NCI-H82 (cell line): ENCODE measurements at places on chromosomes 2 and 18.

GRCh38 chr2:239719791-239720360, 305.3 kb downstream of the NDUFA10 start:
- DNase-seq, result no peak

GRCh38 chr2:193693758-193694157, 1499.0 kb upstream of the TMEFF2 start:
- DNase-seq, result peak; percentile 8

DNA sequence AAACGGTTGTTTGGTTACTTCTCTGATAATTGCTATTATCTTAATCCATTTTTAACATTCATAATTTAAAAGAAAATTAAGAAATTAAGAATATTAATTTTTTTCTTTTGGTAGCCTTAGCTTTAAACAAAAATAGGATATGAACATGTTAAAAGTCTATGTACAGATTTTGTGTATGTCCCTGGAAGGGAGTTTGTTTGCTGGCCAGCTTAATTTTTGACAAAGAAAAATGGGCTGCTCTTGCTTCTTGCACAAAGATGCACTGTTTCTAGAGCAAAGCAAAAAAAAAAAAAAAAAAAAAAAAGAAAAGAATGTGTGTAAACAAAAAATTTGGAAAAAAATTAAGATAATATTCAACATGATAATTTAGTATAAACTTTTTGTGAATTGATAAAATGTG, 1.3 kb downstream of the RFTN2 start:
- no peak for DNase-seq

- DNase-seq, result no peak
These were observed 135.1 kb upstream of the ID2 start for GRCh38 chr2:8546612-8547283.

- DNase-seq, result no peak
These were observed 98.4 kb downstream of the PIEZO2 start for GRCh38 chr18:11050966-11051365.

DNA sequence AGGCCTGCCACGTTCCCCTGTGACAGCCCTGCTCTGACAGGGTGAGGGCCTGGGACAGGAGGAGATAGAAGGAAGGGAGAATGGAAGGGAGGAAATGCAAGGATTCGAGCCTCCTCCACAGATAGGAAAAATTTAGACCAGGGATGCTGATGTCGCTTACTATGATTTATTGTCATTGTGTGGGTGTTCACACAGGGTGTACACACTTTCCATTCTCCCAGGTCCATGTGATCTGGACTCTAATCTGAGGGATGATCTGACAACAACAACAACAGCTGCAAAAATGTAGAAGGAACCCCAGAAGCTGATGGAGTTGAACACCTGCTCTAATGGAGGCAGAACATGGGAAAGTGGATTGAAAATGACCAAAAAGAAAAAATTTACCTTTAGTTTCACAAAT, 231.7 kb upstream of the TNP1 start:
- DNase-seq, result peak; percentile 24

- no peak for DNase-seq
These were observed 199.3 kb downstream of the ZNF407 start for GRCh38 chr18:74796841-74797576.

DNA sequence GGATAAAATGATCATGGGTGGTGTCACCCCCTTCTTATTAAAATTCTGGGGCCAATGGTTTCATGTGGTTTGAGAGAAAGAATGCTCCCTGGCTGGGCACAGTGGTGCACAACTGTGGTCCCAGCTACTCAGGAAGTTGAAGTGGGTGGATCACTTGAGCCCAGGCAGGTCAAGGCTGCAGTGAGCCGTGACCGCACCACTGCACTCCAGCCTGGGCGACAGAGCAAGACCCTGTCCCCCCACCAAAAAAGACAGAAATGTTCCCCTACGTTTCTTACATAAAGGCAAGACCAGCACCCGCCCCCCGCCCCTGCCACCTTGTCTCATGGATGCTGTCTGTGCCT, 53.0 kb upstream of the ID2 start:
- no peak for DNase-seq

- DNase-seq, result peak; percentile 59
These were observed 246.1 kb downstream of the EXOC6B start for GRCh38 chr2:72579591-72580180.

GRCh38 chr2:30758191-30758651, 49.0 kb downstream of the CAPN13 start:
- DNase-seq, result no peak

- no peak for DNase-seq
These were observed 2.5 kb downstream of the NFU1 start for GRCh38 chr2:69434753-69435152.

DNA sequence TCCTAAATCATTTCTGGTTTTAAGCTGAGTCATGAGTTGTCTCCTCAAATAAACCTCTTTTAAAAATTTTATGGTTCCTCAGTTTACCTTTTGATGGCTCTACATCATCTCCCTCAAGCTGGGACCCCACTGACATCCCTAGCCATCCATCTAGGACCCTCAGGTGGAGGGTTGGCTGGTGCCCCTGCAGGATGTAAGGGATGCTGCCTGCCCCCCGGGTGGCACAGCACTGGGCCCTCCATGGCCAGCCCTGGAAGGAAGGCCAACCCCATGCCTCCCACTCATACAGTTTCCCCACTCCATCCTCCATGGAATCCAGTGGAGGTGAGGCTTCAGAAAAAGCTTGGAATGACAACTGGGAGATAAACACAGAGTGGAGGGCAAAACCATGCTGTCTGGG, 17.2 kb upstream of the GPC1 start:
- DNase-seq, result no peak

DNA sequence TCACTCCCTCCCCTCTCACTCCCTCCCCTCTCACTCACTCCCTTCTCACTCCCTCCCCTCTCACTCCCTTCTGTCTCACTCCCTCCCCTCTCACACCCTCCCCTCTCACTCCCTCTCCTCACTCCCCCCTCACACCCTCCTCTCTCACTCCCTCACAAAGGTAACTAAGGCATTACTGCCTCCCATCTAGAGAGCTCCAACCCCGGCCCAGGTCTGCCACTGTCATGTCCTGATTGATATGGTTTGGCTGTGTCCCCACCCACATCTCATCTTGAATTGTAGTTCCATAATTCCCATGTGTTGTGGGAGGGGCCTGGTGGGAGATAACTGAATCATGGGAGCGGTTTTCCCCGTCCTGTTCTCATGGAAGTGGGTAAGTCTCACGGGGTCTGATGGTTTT, 359.9 kb upstream of the MYT1L start:
- no peak for DNase-seq

- DNase-seq, result no peak
These were observed 23.0 kb downstream of the PTPN18 start for GRCh38 chr2:130378898-130379214.

GRCh38 chr2:72886505-72887031, 640 bp upstream of the SPR start:
- no peak for DNase-seq

DNA sequence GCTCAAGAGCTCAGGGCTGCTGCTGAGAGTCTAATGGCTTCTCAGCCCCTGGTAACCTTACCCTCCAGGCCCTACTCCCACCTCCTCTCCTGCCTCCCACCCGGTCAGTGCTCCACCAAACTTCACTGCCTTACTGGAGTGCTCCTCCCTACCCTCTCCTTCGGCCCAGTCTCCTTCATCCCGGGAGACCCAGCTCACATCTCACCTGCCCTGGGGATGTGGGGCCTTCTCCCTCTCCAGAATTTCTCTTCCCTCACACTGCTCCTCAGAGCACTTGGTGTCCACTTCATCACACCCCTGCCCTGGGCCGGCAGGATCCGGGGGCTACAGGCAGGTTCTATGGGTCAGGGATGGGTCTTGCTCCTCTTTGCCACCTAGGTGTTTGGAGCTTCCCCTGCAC, 21.6 kb downstream of the PTPN18 start:
- no peak for DNase-seq

GRCh38 chr2:20148923-20149702, 75.8 kb downstream of the SDC1 start:
- DNase-seq, result no peak

GRCh38 chr2:64929333-64929732, 59.9 kb upstream of the SLC1A4 start:
- DNase-seq, result no peak

DNA sequence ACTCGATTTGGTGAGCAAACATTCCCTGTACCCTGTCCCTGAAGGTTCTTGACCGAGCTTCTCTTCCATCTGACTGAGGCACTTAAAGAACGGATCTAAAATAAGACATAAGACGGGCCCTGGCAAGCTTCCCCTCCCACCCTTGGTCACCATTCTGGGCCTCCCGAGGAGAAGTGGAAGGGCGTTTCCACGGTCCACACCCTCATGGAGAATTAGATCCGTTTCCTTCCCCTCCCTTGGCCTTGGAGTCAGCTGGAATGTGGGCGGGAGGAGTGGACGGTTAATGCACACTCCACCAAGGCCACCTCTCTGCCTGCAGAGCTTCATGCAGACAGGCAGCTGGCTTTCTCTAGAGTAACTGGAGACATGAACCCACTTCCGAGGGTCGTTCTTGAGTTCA, 257.3 kb upstream of the APCDD1 start:
- DNase-seq, result no peak

- DNase-seq, result no peak
These were observed 86.8 kb upstream of the PXDN start for GRCh38 chr2:1830936-1831619.

- DNase-seq, result peak; percentile 80
These were observed 2.1 kb downstream of the GULP1 start for GRCh38 chr2:188293601-188294351.

DNA sequence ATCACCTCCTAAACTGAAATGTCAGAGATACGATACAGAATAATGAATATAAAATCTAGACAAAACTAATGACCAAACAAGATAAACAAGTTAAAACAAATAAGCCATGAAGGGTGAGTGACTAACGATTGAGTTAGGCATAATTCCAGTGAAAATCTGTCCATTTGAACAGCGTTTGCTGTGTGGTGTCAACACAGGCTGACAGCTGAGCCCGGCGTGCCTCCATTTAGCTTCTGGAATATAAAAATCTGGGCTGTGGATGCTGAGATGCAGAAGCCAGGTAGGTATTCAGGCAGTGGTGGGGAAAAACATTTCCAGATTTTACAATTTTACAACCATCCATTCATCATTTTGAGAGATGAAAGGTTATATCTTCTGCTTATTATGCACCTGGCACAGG, 2041.4 kb upstream of the CELF4 start:
- no peak for DNase-seq

DNA sequence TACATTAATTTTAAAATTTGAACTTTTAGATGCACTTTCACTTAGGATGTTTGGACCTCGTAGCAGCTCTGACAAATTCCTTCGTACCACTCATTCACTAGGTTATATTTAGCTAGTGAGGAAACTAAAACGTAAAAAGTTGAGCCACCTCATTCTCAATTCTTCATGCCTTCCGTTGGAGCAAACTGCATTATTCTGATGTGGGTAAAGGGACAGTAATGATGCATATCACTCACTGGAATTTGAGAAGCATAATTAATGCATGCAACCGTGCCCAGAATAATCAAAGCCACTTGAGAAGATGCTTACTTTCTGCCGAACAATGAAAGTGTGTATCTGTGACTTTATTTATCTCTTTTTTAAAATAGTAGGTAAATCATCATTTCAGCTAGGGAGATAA, 2.2 kb downstream of the CNOT9 start:
- DNase-seq, result no peak

DNA sequence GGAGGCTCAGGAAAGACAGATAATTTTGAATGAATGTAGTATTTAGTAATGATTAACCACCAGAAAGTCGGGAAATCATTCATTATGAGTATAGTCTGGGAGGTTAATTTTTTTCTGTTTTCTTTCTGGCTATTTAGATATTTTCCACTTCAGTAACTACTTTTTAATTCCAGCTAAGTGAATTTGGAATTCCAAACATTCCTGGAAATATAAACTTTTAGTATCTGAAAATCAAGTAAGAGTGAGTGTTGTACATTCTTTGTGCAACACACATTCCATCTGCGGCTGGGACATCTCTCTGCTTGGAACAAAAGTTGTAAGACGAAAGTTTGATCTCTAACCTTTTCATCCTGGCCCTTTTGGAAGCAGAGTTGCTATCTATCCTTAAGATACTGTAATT, 275.7 kb upstream of the SPRED2 start:
- no peak for DNase-seq

GRCh38 chr2:180735799-180736198, 244.6 kb upstream of the UBE2E3 start:
- DNase-seq, result no peak

- no peak for DNase-seq
These were observed 222.0 kb downstream of the KLHL29 start for GRCh38 chr2:23606968-23607367.

DNA sequence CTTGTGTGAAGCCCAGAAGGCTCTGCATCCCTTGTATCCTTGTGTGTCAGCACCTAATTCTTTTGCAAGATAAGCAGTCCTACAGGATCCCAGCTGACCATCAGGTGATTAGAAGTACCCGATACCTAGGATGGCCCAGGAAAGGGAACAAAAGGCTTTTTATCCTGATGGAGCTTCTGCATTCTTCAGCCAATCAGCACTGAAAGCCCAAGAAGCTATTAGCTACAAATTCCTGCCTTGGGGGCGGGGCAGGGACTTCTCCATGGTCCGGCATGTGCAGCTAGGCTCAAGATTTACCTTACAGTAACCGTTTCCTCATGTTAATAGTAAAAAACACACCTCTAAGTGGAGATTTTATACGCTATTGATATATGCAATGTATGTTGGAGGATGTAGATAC, 264.6 kb upstream of the THUMPD2 start:
- no peak for DNase-seq

DNA sequence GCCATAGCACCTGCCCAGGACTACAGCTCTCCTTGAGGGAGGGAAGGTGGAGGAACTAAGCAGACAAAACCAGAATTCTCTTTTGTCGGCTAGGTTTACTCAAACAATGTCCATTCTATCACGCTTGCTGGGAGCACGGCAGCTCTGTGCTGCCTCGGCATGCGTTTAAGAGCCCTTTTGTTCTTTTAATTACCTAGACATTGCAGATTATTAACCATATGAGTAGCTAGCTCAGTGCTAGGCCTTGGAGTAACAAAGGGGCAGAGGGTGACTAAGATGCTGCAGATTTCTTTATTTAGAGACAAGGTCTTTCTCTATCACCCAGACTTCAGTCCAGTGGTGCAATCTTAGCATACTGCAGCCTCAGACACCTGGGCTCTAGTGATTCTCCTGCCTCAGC, 11.1 kb downstream of the MSGN1 start:
- DNase-seq, result no peak

DNA sequence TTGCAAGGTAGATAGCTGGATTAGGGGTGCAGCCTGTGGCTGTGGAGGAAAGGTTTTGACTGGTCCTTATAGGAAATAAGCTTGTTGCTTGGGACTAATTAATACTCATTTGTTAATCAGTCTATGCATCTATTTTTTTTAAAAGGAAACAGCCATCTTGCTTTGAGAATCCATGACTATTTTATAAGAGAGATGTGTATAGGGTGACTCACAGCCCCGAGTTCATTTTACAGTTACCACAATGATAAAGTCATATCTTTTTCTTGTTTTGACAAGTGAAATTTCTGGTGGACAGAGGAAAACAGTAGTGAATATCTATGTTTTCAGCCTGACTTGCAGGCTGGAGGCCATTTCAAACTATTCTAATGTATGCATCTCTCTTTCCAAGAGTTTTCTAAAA, 193.5 kb upstream of the CCDC68 start:
- DNase-seq, result no peak

- no peak for DNase-seq
These were observed 32.2 kb upstream of the SLC14A1 start for GRCh38 chr18:45691816-45692179.

- DNase-seq, result no peak
These were observed 81.6 kb downstream of the MAP2 start for GRCh38 chr2:209505410-209505809.
